ENCODE measurements at places on chromosomes 7 and 10. TPM values are rescaled to one million over a fixed set of nuclear protein-coding genes. Genes with fewer than 3 reads are reported as not detected.

The SPDYE9 gene
- total RNA-seq: not detected

The PLAU gene
- total RNA-seq: 4.3 TPM

The RAMP3 gene
- 23.5 TPM for total RNA-seq

DNA sequence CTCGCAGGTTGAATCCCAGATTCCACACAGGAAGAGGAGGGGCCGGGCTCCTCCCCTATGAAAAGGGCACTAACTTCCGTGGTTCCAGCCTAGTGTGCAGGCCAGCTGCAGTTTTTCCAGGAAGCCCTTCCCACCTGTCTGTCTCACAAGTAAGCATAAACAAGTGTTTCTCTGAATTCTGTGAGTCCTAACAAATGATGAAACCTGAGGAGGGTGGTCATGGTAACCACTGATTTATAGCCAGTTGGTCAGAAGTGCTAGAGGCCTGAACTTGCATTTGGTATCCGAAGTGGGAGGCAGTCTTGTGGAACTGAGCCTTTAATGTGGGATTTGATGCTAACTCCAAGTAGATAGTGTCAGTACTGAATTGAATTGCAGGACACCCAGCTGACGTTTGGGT, 54.7 kb upstream of the STEAP4 start:
- no peak for DNase-seq

GRCh38 chr7:101747053-101747878, 70.2 kb upstream of the CUX1 start:
- no peak for DNase-seq

GRCh38 chr7:24981171-24981951, 1.4 kb upstream of the OSBPL3 start:
- peak; percentile 50 for DNase-seq

DNA sequence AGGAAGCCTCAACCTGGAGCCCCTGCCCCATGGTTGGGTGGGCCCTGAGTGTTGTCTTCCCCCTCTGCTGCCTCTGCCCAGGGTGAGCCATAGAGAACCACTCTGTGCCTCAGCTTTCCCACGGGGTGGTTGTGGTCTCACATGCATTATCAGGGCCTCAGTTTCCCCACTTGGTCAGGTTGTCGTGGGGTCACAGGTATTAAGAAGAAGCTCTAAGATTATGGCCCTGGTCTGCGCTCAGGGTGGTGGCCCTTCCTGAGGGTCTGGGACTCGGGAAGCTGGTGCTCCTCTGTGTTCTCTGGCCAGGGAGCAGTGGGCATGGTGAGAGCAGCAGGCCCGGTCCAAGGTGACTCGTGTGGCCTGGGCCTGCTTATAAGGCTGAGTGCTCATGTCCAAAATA, 17.8 kb downstream of the LRRC27 start:
- DNase-seq: peak; percentile 11

DNA sequence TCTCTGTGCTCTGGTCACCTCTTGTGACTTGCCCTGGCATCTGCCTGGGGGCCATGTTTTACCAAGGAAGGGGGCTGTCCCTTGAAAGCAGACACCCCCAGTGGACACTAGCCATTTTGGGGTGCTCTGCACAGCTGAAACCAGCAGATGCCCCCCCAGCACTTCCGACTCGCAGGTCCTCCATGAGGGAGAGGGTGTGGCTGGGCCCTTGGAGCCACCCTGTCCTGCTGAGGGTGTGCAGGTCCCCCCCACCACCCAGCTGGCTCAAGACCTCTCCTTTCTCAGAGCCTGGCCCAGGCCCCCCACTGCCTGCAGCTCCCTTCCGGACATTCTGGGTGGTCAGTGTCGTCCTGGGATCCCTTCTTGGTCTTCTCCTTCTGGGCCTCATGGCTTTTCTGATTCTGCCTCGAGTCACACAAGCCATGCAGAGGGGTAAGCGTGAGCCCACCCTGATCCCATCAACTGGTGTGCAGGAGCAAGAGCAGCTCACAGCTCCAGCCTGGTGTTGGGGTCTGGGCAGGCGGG, 12.3 kb downstream of the SCART1 start:
- no peak for DNase-seq

GRCh38 chr7:12294701-12295100, 83.6 kb downstream of the TMEM106B start:
- no peak for DNase-seq

DNA sequence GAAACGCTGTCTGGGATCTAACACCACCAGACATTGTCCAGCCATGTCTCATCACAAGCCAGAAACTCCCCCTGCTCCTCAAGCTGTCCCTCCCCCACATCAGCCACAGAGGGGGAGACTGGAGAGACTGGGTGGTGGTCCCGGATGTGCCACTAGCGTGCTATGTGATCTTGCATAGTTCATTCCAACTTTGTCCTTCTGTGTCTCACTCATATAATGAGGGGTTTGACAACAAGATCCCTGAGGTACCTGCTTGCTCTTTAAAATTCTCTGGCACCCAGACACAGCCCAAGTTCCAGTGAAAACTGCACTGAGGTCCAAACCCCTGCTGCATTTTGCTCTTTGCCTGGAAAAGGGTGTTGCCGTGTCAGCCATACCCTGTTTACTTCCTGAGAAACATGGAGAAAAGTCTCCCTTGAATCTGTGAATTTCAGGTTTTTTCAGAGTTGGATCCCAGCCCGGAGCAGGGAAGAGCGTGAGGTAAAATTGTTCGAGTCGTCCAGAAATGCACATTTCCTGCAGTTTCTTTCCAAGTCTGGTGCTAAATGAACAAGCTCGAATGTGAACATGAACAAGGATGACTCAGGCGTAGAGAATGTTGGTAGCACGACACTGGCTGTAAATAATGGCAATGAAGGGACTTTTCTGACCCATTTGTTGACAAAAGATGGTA, 156.6 kb downstream of the CCDC3 start:
- no peak for DNase-seq

DNA sequence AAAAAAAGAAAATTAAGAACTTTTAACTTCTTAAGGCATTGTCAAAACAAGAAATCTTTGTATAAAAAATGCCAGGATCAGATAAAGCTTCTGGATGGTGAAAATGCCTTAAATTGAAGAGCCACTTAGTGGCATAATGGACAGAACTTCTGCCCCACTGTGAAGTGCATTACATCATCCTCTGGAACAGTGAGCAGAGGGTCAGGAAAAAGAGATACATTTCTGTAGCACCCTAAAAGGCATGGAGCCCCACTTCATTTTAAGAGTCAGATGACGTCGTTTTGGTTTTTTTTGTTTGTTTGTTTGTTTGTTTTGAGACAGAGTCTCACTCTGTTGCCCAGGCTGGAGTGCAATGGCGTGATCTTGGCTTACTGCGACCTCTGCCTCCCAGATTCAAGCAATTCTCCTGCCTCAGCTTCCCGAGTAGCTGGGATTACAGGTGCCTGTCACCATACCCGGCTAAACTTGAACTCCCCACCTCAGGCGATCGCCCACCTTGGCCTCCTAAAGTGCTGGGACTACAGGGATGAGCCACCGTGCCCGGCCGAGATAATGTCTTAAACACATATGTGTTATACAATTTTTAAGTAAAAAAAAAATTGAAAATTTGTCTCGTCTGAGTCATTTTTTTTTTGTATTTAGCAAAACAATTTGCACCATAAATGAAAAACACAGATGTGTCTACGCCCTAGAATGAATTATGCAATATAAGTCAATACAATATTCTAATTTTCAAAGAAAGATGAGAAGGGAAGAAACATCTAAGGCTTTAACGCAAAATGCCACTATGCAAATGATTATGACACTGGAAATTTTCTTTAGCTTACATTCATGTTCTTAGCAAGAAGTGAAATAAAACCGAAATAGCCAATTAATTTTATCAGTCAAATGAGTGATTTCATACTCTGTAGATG, 29.2 kb downstream of the SLC13A1 start:
- no peak for DNase-seq

Measured in right lobe of liver (tissue), 6 donors.